Stimulated activated CD4-positive, alpha-beta T cell treated with anti-CD3 and anti-CD28 coated beads, Interleukin-1b, Interleukin-23, amount 100 ng/mL, for 1 hour (primary cell): ENCODE measurements at places on chromosomes 7 and 10.

DNA sequence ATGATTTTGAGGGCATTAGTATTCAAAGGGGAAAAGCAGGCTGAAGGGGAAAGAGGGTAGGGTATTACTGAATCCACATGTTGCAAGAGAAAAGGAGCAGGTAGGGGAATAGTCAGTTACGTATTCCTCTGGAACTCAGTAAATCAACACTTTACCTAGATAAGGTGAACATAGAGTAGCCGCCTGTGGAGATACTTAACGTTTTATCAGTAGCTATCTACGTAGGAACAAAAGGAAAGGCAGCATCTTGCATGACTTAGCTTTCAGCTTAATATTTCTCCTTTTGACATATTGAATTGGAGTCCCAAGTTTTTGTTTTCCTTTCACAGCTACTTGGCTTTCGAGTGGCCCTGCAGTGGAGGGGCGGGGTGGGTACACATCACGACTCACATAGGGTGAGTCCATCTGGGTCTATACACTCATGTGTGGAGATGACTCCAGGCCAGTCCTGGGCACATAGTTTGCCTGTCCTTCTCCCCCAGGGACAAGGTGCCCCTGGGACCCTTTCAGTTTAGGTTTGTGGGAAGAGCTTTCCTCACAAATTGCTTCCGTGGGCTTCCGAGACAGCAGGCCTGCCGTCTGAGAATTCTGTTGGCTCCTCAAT, 48.1 kb downstream of the CCNY start:
- DNase-seq: no peak

- DNase-seq: no peak
These were observed 11.3 kb downstream of the RAB11FIP2 start for GRCh38 chr10:118035354-118036005.

DNA sequence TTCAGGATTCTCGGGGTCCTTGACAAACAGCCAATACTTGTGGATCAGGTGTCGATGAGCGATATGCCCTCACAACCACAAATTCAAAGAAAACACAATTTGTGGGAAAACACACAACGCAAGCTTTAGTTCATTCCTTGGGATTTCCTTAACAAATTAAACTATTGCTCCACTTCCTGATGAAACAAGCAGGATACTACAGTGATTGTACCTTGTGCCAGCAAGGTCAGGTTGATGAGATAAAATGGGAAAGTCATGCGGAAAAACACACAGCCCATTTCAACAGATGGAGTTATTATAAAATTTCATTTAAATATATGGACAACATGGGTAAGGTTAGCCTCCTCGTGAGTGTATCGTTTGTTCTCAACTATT, 8.8 kb upstream of the RHOBTB1 start:
- no peak for DNase-seq

DNA sequence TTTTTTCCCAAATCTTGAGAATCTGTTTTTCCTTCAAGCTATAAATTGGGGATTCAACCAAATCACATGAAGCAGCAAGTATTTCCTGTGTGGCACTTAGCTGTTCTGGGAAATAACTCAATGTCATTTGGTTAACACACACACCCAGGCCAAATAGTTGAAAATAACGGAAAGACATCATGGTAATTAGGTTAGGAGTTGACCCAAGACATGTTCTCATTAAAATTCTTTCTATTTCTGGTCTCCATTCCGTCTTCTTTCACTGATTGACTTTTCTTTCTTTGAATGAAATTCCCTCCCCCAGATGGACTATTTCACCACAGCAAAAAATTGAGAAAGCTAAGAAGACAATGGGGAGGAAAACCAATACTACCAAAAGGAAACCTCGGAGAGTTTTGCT, 30.5 kb downstream of the NRP1 start:
- no peak for DNase-seq

DNA sequence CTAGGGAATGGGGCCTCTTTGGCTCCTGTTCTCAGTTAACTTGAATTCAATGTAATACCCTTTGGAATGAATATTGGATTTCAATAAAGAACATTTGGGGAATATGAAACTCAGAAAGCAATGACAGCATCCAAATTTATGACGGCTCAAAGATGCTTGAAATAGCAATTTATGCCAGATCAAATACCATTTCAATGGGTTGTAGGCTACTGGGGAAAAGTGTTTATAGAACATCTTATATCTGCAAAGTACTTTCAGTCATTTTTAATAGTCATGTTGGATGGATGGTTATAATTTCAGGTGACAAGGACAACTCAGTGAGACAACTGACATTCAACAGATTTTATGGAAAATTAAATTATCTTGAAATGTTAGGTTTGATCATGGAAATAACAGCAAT, 772.7 kb downstream of the PHTF2 start:
- DNase-seq: no peak

GRCh38 chr7:20035279-20035875, 181.8 kb downstream of the MACC1 start:
- DNase-seq: no peak

- no peak for DNase-seq
These were observed 523.6 kb downstream of the DNAJB6 start for GRCh38 chr7:157860406-157860805.

DNA sequence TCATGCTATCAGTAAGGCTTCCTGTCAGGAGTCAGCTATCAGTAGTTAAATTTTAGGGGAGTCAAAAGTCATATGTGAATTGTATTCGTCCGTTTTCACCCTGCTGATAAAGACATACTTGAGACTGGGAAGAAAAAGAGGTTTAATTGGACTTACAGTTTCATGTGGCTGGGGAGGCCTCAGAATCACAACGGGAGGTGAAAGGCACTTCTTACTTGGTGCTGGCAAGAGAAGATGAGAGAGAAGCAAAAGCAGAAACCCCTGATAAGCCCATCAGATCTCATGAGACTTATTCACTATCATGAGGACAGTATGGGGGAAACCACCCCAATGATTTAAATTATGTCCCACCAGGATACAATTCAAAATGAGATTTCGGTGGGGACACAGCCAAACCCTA, 47.1 kb downstream of the KLF6 start:
- no peak for DNase-seq

DNA sequence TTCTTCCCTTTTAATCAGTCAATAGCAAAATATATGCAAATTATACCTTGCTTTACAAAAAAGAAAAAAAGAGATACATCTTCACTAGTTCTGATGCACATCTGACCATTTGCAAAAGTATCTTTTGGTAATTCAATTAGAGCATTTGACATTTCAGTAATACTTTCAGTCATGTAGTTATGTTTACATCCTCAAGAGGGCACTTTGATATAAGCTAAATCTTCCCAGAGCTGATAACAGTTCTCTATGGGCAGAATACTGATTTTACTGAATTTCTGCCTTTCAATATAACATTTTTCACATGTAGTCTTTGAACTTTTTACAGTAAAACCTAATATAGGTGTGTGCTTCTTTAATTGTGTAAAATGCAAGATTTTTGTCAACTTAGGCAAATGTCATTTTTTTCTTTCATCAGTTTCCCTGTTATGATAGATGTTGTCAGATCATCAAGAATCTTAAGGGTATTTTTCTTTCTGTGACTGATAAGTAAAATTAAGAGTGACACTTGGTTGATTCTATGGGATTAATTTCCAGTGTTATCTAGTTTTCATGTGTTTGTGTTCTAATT, 703.5 kb upstream of the SEMA3D start:
- no peak for DNase-seq

GRCh38 chr10:110978204-110978603, 58.8 kb downstream of the SHOC2 start:
- no peak for DNase-seq

DNA sequence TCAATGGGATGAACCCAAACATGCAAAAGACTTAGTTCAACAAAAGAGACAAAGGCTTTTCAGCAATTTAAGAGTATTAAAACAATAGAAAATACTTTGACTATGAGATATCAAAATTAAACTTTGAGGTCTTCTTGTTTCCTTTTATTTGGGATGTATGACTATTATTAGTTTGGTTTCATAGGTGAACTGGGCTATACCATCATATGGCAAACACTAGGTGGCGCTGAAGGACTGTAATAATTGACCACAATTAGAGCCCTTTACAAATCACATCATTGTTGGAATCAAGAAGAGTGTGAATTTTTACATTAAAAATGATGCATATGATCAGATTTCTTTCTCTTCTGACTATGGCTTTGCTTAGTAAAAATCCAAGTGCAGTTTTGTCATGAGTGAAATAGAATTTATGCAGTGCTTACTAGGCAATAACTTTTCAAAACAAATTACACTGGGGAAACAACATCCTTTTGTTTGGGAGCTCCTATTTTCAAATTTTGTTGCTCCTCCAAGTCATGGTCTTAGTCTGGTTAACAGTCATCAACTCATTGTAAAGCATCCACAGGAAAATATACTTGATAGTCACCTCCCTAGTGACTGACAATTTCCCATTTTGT, 14.7 kb upstream of the NXPH1 start:
- no peak for DNase-seq

DNA sequence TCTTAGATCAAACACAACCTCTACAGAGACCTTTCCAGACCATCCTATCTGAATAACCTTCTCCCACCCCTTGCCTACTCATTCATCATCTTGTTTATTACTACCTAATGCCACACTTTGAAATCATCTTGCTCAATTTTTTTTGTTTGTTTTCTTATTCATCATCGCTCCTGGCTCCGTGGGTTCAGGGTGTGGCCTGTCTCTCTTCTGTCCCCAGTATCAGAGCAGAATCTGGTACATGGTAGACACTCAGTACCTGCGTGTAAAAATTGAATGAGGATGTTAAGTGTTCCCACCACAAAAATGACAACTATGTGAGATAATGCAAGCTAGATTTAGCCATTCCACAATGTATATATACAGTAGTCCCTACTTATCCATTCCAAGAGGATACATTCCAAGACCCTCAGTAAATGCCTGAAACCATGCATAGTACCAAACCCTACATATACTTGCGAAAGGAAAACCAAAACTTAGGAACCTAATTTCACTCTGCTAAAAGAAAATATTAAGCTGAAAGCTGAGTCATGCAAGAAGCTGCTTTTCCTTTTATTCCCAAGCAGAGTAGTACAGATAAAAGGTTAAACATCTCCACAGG, 72.1 kb upstream of the SEC61G start:
- no peak for DNase-seq

GRCh38 chr7:1959305-1959704, 273.4 kb downstream of the MAD1L1 start:
- no peak for DNase-seq

GRCh38 chr7:120838281-120838682, 19.7 kb downstream of the TSPAN12 start:
- DNase-seq: no peak

DNA sequence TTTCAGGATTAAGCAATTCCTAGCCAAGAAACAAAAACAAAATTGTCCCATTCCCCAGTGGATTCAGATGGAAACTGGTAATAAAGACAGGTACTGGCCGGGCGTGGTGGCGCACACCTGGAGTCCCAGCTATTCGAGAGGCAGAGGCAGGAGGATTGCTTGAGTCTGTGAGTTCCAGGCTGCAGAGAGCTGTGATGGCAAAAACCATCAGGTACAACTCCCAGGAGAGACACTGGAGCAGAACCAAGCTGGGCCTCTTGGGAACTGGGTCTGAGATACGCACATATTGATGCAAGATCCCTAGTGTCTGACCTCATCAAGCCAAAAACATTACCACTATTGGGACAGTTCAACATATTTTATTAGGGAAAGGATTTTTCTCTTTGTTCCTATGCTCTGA, 84.0 kb upstream of the ANLN start:
- no peak for DNase-seq

GRCh38 chr7:92635538-92635937, 45.3 kb upstream of the FAM133B start:
- DNase-seq: no peak

GRCh38 chr10:43882711-43883110, 234.0 kb upstream of the ZNF32 start:
- no peak for DNase-seq
